G401 (cell line): ENCODE measurements at places on chromosomes 5 and 9.

DNA sequence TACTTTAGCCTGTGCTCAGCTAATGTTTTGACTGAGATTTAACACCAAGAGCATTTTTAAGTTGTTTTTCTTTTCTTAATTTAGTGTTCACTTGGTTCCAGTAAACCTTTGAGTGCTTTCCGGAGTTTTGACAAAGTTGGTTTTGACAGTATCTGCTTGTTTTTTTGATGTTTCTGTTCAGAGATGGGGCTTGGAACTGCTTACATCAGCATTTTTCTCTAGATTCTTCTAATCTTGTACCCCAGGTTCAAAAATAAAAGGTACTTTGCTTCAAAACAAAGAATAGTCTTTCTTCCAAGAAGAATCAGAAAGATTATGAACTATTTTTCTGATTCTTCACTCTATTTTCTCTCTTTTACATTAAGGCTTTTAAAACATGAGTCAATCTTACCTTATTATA lies 132.2 kb downstream of the DPYSL3 start:
- DNase-seq = no peak

DNA sequence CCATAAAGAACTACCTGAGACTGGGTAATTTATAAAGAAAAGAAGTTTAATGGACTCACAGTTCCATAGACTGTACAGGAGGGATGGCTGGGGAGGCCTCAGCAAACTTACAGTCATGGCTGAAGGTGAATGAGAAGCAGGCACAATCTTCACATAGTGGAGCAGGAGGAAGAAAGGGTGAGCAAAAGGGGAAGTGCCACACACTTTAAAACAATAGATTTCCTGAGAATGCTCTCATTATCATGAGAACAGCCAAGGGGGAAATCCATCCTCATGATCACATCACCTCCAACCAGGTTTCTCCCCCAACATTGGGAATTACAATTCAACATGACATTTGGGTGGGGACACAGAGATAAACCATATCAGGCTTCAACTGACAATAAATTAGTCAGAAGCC lies 664.9 kb downstream of the TAF11L14 start:
- no peak for DNase-seq

DNA sequence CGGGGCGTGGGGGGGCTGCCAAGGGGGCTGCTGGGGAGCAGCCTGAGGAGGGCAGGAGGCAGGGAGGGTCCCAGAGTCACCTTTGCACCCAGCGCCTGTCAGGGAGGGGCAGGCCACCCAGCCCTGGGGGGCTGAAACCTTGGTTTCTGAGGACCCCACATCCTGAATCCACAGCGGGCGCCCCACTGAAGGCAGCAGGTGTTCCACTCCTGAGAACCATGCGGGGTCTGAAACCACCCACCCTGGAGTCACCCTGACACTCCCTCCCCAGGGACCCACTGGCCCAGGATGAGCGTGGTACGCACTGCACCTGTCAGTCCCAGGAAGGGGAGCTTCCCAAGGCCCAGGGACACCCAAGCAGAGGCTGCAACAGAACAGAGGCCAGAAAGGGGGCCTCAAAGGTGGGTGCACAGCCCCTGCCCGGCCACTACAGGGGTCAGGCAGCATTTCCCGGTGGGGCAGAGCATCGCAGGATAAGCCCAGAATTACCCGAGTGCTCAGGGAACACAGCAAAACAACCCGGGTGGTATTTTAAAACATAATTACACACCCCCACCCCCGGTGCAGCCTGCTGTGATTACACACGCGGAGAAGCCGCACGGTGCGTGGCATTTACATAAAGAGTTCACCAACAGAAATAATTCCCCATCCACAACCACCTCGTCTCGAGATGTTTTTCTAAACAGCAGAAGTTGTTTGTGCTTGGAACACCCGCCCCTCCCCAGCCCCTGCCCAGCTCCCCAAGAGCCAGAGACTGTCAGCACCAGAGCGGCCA lies 57.3 kb upstream of the UBAC1 start:
- DNase-seq = no peak

DNA sequence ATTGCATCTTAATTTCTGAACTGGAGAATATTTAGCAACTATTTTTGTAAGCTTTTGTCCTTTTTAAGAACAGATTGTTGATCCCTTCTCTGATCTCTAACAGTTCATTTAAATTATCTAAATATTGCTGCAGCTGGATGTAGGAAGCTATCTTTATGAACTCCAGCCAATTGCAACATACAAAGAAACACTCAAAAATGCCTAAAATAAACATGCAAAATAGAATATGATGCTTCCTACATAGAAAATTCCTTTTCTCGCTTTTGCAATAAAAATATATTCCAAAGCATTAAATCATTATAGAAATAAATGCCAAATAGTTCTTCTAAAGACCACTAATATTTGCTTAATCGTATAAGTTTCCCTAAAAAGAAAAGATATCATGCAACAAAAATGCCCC lies 218.6 kb downstream of the LURAP1L start:
- no peak for DNase-seq

- no peak for DNase-seq
Measured at GRCh38 chr5:160743027-160743426, 109.0 kb downstream of the ATP10B start.

GRCh38 chr9:130642926-130643325 lies 21.5 kb upstream of the PRDM12 start:
- no peak for DNase-seq

DNA sequence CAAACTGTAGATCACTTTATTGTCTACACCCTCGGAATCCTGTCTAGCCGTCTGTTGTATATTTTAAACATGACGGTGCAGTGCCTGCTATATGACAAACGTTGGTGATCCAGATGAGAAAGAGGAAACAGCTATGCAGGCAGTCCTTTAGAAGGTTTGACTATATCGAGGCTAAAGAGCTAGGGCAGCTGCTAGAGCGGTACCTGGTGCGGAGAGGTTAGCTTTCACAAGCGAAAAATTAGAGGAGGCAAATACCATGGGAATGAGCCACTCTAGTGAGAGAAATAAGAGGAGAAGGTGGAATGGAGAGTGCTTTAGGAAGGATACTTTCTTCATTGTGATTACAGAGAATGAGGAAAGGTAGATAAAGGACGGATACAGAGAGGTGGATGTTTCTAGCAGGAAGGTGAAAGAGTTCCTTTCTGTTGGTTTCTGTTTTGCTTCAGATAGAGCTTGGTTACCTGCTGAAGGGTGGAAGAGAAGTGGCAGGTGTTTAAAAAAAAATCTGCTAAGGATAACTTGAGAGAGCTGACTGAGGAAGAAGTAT lies 959 bp upstream of the FBXL17 start:
- peak; percentile 41 for DNase-seq
